BJ (cell line): ENCODE measurements at places on chromosomes 5 and 9.

- no peak for DNase-seq
Observed at GRCh38 chr9:123863164-123863855, 66.6 kb downstream of the DENND1A start.

DNA sequence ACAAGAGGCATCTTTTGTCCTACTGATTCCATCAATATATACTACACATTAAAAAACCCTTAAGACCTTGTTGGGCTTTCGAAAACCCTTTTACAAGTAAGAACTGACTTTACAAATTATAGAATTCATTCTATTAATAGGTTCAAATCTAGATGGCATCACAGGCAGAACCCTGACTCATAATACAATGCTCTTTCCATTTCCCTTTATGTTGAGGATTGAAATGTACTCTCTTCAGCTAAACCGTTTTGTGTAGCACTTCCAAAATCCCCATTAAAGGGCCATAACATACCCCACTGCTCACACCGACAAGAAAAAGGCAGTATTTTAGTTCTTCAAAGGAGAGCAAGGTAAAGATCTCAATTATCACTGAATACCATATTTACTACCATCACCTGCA lies 11.2 kb downstream of the CSNK1A1 start:
- no peak for DNase-seq

DNA sequence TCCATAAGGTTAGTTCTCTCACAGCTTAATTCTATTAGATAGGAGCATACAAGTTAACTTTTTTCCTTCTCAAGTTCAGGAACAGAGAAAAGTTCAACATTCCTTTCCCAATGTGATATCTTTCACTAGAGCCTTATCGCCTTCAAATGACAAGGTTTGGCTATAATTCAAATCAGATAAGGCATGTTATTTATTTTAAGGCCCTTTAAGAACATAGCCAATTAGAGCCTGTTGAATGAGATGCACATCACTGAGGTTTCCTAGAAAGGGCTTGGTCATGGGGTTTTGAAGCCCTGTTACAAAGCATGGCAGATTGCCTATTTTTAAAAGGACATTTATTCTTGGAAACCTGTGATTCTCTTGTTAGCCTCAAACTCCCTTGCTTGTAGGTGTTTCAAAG lies 123.4 kb downstream of the BASP1 start:
- no peak for DNase-seq

- no peak for DNase-seq
Observed at GRCh38 chr5:39485079-39485478, 60.3 kb upstream of the DAB2 start.
